Neural progenitor cell (in vitro differentiated cells): ENCODE measurements at places on chromosomes 11 and 22. TPM values are rescaled to one million over a fixed set of nuclear protein-coding genes. Genes with fewer than 3 reads are reported as not detected.
A peak's percentile ranks its signal among the peaks of the same experiment; 100 is the strongest.

GRCh38 chr11:61315260-61315659 is 17.6 kb downstream of the DDB1 start:
- no peak for DNase-seq

- DNase-seq, result peak; percentile 37
Measured at GRCh38 chr11:131858505-131858904, 488.1 kb downstream of the NTM start.

DNA sequence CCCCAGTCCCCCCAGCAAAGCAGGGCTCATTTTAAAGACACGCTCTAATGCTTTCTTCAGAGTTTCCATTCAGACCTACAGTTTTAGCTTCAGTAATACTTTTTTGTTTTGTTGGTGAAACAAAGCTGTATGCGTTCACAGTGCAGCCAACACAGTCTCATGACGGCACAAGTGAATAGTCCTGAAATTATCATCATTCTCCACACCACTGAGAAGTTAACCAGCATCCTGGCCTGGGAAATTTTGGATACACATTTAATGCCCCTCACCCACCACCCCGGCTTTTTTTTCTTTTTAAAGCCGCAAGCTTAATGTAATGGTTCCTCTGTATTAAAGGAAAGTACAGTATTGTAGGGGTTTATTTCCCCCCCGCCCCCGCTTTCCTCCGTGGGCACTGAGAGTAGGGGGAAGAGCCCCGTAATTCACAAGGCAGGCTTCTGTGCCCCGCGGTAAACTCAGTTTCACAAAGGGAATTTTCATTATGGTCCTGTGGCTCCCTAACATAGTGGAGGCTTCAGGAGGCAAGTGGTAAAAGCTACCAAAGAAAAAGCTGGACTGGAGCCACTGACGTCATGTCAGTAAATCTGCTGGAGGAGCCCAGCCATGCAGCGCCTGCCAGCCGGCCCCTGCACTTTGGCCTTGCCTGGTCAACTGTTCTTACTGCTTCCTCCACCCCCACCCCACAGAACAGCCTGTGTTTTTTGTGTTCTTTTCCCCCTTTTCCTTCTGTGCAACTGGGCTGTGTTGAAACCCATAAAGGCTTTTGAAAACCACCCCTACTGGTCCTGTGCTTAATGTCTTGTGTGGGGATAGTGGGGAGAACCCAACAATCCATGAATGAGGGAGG is 18.2 kb downstream of the TEAD1 start:
- peak; percentile 66 for DNase-seq

DNA sequence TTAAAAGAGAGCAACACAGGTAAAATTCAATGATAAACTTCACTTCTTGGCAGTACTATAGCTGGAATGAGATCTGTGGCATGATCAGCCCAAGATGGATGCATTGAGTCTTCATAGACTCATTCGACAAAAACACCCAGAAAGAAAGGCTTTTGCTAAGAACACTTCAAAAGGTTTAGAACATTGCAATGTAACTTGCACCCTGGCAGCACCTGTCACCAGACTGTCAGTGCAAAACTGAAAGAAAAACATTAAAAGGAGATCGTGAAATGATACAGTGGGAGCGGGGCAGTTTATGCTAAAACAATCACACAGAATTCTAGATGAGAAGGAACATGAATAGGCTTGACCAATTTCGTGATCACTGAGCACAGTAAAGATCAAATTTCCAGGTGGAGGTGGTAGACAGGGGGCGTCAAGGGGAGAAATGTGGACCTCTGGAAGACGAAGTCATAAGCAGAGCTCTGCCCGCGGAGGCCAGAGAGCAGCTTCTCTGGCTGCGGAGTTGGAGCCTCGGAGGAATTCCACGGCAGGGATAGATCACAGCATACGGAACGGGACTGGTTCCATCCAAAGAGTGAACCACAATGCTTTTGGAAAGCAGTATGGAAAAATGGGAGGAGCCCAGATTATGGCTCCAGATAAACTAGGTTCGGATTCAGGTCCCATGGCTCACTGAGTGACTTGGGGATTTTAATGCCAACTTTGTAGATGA is 11.9 kb downstream of the VSIG10L2 start:
- DNase-seq, result no peak

DNA sequence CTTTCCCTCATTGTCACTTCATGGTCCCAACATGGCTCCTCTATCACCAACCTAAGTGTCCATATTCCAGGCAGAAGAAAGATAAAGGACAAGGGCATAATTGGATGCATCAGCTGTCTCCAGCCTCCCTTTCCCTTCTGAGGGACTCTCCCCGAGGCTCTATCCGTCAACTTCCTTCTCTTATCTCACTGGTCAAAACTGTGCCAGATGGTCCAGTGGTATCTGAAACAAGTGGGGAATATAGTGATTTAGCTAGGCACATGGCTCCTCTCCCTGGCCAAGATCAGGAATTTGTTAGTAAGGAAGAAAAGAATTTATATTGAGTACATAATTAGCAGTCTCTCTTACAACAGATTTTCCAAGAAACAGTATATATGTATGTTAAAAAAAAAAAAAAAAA is 12.6 kb upstream of the SPON1 start:
- no peak for DNase-seq

Gene LRP5
- total RNA-seq, result 7.3 and 24.0 TPM in 2 replicates

Gene MUC2
- not detected in 2 replicates for total RNA-seq

Gene OR10A2
- not detected in 2 replicates for total RNA-seq
